COR-L47 (cell line): ENCODE measurements at places on chromosomes 2 and 18.
A peak's percentile ranks its signal among the peaks of the same experiment; 100 is the strongest.

DNA sequence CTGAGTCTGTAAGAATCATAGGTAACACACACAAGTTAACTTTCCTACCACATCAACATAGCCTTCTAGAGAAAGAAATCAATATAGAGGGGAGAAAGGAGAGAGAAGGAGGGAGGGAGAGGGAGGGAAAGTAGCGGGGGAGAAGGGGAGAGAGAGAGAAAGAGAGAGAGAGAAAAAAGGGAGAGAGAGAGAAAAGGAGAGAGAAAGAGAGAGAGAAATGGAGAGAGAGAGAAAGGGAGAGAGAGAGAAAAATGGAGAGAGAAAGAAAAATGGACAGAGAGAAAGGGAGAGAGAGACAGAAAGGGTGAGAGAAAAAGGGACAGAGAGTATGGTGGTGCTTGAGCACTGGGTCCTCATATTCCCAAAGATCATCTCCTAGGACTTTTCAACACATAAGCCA, 591.7 kb downstream of the ZEB2 start:
- DNase-seq = no peak

DNA sequence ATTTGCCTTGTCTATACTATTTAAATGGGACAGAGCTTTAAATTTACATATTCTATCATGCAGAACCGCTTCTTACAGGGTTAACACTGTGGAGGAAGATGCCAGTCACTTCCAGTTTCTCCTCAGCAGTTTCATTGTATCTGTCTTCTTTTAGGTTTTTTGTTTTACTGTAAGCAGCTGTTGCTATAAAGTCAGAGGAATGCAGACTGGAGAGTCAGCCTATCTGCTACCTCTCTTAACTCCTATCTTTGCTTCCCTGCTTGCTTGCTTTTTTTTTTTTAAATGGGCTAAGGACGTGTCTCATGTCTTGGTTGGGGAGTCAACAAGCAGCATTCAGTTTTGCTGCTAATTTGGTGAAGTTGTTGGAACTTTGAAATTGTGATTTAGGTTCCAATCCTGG, 8.9 kb downstream of the EPC2 start:
- DNase-seq = no peak

DNA sequence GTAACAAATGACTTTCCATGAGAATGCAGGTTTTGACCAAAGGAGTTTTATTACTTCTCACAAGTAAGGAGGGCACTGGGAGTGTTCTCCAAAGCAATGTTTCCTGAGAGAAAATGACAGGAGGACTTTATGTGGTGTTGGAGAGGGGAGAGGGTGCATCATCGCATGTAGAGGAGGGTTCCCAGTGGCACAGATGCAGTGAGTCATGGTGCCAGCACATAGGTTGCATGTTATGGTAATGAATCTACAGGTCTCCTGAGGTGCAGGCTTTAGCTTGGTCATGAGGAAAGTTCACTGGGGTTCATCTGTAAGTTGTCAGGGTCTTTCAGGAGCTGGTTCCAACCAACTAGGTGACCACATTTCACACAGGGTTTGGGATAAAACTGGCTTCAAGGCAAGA, 30.4 kb downstream of the NAT8 start:
- DNase-seq = no peak

- DNase-seq = no peak
These were observed 82.6 kb upstream of the CYP1B1 start for GRCh38 chr2:38158378-38159118.

GRCh38 chr18:51051105-51051712, 21.2 kb downstream of the SMAD4 start:
- peak; percentile 66 for DNase-seq

- DNase-seq = no peak
These were observed 38.1 kb upstream of the RTN4 start for GRCh38 chr2:55088400-55088799.

DNA sequence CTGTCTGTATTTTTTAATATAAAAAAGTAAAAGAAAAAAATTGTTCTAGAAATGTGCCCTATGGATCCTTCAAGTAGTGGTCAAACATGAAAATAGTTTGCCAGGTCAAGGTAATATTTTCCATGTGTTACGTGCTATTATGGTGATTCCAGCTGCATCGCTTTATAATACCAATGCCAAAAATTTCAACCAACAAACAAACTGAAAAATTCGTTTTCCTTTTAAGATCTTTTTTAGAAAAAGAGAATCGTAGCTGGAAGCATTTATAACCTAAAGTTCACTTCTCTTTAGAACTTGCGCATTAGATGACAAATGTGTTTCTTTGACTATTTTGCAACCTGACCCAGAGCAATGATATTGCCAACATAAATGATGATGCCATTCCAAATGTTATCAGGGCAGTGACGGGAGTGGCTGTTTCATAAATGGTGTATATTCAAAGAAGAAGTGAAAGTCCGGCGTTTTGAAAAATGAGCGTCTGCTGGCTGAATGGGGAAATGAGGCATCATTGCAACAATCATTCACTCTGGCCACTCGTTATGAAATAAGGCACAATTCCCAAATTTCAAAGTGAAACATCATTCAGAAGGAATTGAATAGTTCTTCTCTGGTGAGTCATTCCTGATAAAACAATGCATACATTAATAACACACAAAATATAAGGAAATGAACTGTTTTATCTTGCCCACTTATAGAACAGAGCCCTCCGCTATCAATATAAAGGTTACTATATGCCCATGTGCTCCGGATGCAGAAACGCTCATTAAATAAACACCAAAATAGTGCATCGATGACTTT, 297.4 kb downstream of the TGIF1 start:
- DNase-seq = no peak

DNA sequence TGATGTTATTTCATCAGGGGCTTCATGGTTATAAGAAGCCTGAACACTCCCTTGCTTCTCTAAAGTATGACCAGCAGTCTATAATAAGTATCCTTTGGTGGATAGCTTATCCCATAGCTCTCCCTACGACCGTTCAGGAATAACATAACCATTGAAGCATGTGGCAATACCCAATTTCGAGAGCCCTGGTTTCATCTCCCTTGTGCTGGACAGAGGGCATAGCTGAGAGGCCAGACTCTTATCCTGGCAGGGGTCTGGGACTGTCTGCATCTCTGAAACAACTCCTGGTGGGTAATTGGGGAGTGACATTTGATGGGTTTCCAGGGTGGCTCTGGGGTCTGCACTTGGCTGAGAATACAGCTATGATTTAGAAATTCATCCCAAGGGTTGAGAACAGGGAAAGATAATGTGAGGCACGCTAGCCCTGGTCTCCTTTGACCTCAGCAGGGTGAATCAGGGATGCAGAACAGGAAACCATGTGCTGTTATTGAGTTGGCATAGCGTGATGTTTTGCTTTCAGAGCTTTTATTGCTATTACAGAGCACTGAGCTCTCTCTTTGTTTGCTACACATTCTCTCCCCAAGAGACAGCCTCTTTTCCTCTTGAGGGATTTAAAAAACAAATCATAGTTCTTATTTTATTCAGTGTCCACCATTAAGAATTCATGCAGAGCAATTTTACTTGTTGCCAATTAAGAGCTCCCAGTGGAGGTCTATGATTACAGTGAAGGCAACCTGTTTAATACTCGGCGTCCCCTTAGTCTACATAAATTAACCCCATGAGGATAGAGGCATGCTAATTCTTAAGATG, 274.5 kb downstream of the NCKAP5 start:
- DNase-seq = no peak

DNA sequence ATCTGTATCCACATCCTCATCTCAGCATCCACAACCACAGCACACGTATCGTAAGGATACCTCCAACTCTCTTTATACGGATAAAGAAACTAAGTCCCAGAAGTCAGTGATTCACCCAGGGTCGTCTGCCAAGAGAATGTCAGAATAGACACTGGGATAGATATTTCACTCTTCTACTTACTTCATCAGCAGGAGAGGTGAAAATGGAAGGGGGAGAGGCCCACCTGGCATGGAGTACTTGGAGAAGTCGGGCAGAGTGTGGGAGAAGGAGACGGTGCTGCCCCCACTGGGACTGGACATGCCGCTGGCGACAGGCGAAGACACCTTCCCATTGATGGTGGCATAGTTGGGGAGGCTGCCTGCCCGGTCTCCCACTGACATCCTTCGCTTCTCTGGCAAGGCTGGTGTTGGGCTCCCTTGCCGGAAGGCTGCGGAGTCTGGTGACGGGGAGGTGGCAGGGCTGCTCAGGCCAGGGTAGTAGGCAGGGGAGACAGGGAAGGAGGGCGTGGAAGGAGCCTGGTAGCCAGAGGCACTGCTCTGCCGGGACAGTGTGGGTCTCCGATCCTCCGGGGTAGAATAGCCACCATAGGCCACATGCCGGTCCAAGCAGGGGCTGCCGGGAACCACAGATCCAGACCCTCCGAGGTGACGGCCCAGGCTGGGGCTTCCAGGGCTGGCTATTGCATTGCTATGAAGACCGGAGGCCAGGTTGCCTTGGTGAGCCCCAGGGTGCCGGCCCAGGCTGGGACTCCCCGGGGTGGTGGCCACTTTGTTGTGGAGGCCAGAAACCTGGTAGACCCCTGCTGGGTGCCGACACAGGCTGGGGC, 185.1 kb downstream of the TNS1 start:
- DNase-seq = no peak

DNA sequence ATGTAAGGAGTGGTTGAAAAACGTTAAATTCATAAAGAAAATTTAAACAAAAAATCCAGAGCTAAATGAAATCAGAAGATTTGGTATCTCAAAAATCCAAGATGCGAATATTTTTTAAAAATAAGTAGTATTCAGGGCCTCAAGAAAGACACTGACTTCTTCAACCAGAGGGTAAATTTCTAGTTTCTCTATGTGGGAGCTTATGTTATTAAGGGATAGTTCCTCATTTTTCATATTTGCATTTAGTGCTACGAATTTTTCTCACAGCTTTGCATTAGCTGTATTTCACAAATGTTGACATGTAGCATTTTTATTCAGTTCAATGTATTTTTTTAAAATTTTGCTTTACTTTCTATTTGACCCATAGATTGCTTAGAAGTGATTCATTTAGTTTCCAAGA, 454.7 kb downstream of the CBLN2 start:
- DNase-seq = no peak

DNA sequence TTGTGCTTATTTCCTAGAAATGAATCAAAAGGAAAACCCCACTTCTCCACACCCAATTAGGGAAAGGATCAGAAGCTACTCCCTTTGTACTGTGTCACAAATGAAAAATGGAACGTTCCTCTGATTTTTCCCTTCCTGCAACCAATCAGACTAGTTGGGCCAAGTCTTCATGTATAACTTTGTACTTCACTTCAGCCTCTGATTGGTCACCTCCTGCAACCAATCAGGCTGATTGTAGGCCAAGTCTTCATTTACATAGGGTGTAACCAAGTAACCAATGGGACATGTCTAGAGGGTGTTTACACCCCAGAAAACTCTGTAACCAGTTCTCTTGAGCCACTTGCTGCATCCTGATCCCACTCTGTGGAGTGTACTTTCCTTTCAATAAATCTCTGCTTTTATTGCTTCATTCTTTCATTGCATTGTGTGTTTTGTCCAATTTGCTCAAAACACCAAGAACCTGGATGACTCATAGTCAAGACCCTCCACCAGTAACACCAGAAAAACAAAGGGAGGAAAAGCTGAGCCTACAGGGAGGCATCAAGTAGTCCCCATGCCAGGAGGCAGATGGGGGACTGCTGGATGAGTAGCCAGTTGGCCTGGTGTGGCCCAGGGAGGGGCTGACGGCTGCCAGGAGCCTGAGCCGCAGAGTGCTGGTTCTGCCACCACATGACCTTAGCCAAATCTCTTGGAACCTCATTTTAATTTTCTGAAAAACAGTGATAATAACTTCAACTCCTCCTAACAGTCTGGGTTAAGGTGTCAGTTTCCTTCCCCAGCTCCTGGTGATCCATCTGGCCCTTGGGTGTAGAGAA, 46.1 kb downstream of the SOWAHC start:
- no peak for DNase-seq

GRCh38 chr2:136444323-136444722, 321.0 kb upstream of the THSD7B start:
- DNase-seq = no peak
